Renal pelvis (tissue), 12 donors: ENCODE measurements at places on chromosomes 2 and 18.

DNA sequence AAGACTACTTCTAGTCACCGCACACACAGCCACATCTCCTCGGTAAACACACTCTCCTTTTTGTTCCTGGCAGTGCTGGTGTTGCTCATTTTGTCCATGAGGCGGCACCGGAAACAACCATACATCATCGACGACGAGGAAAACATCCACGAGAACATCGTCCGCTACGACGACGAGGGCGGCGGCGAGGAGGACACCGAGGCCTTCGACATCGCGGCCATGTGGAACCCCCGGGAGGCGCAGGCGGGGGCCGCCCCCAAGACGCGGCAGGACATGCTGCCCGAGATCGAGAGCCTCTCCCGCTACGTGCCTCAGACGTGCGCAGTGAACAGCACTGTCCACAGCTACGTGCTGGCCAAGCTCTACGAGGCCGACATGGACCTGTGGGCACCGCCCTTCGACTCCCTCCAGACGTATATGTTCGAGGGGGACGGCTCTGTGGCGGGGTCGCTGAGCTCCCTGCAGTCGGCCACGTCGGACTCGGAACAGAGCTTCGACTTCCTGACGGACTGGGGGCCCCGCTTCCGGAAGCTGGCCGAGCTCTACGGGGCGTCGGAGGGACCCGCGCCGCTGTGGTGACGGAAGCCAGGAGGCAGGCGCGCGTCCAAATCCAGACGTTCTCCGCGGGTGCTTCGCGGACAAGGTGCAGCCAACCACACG is 221.0 kb downstream of the CDH20 start:
- DNase-seq: no peak

- DNase-seq: no peak
These were observed 151.0 kb downstream of the TMEM17 start for GRCh38 chr2:62354771-62355561.

DNA sequence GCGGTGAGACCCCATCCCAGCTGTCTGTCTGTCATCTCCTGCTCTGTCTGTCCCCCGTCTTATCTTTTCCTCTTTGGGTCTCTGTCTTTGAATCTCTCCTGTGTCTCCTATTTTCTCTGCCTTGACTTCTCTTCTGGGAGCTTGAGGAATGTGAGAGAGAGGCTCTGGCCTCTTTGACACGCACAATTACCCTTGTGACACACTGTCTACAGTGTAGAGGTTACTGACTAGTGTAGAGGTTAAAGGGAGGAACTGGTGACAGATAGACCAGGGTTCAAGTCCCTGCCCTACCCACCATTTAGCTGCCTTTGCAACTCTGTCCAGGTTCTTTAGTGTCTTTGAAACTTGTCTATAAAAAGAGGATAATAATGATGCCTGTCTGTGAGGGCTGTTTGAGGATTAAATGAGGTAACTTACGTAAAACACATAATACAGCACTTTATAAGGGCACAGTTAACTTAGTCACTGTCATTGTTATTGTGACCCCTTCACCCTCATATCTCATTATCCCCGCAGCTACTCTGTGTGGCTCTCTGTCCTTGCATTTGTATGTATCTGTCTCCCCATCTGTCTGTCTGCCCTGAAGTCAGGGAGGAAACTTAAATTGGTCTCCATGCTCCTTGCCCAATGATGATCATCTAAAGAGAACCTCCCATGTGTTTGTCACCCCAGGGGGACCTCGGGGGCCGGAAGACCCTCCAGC is 19.9 kb downstream of the SEMA4F start:
- DNase-seq: peak; percentile 42

DNA sequence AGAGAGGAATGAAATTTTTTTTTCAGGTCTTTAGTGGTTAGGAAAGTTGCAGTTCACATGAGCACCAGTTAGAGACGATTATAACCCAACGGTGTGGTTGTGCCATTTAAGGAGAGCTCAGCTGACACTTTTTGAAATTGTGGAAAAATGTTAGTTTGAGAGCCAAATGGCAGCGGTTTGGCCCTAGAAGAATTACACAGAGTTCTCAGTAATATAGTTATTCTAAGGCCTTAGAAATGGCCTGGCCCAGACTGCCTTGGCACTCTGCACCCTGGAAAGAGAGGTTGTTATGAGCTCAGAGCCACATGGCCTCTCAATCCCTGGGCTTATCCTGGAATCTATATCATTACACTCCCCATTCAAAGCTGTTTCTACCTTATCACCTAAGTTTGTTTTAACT is 117.4 kb downstream of the RHBDD1 start:
- DNase-seq: no peak

DNA sequence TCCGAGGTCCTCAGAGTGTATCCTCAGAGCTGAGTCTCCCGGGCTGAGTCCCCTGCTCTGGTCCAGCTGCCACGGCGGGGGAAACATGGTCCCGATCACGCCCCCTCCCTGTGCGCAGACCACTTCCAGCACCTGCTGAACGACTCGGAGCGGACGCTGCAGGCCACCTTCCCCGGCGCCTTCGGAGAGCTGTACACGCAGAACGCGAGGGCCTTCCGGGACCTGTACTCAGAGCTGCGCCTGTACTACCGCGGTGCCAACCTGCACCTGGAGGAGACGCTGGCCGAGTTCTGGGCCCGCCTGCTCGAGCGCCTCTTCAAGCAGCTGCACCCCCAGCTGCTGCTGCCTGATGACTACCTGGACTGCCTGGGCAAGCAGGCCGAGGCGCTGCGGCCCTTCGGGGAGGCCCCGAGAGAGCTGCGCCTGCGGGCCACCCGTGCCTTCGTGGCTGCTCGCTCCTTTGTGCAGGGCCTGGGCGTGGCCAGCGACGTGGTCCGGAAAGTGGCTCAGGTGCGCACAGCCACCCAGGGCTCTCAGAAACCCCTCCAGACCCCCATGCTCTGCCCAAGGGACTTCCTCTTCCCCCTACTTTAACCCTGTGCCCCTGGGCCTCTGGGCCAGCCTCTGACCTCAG is 26.7 kb downstream of the GPC1 start:
- no peak for DNase-seq
